ENCODE measurements at places on chromosomes 5 and 9.

DNA sequence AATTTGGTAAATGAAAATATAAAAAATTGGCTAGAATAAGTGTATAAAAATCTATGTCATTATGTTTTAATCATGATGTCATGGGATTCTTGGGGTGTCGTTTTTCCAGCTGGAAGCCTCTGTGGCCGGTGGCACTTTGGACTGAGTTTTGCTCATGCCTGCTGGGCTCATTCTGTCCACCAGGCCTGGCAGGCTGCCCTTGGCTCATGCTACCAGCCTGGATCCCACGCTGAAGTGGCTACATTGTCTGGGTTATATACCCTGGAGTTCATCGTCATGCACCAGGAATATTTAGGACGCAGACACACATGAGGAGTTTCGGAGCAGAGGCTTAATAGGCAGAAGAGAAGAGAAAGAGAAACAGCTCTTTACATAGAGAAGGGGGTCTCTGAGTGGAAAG lies 1913.7 kb upstream of the WWC1 start:
- DNase-seq: no peak

DNA sequence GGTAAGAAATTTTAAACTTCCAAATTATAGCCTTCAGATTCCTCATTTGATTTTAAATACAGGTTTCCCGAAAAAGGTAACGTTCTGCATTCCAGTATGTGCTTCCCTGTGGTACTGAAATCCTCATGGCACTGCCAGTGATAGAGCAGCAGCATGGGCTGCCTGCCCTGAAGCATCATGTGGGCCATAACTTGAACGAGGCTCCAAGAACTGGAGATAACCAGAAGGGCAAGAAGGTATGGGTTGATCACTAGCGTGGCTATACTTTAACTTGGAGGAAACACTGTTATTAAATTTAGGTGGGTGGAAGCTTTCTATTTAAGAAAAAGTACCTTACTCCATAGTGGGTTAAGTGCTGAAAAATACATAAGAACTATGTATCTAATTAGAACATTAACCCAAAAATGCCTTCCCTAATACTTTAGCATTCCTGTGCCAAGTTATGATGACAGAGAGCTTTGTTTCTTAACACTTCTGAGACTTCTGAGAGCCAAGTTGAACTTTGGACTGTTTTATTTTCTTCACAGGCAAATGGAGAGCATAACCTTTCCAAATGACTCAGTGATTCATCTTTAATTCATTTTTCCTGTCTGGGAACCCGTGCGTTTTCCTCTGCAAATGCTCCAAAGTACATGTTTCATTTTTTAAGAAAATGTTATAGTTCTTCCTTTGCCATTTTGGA lies 191.5 kb upstream of the GNA14 start:
- no peak for DNase-seq

- no peak for DNase-seq
Observed at GRCh38 chr5:95983080-95983479, 21.4 kb upstream of the ELL2 start.

DNA sequence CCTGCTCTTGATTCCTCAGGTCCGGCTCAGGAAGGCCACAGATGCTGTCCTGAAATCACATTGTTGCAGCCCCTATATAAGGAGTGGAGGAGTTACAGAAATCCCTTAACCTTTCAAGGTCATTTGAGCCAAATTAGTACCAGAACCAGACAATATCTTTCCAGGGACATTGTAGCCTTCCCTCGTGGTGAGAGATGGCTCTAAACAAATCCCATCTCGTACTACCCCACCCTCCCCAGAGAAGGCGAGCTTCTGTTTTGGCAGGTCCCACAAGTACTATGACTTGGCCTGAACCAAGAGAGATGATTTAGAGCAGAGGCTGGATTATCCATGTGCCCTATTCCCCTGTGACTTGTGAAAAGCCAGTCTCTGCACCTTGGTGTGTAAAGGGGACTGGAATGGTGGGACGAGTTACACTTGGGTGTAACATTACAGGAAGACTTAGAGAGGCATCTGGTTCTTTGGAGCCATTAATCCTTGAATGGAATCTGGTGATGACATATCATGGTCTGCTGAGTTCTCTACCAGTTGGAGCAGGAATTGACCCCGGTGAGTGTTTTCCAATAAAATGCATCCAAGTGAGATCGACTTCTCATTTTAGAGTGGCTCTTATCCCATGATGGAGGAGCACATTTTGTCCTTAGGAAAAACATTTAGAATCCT lies at the start of gene FAM240B:
FAM240B (minus strand) TSS at position 51 of the 663 bp plus-strand sequence. CDS start 16,134 bp downstream, outside the sequence.
- DNase-seq: no peak

DNA sequence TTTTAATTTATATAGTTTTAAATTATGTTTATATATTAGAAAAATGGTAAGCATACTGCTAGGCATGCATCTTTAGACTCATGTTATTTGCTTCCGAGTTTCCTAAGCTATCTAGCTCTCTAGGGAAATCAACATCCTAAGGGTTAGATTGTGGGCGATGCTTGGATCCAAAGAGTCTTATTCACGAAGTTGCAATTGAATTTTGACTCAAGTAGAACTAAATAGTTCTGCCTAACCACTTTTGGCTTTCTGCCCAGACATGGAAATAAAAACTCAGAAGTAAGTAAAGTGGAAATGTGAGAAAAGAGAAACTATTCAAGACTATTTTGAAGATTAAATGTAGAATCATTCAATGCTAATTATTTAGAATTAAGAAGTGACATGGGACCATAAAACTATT lies 440.4 kb downstream of the CDH18 start:
- no peak for DNase-seq

- no peak for DNase-seq
Observed at GRCh38 chr5:142871363-142872193, 101.4 kb downstream of the ARHGAP26 start.

DNA sequence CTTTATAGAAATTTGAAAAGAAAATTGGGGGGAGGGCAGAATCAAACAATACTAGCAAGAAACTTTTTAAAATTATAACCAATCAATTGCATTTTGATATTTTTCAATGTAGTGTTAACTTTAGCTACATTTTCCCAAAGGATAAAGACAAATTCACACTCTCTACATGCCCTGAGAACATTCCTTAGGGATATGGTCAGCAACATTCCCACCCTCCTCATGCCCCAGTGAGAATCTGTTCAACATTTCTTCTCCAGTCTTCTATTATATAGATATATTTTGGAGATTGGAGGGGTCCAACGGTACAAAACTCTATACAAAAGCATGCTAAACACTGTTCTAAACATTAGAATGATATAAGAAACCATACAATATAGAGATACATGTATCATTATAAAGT lies 11.6 kb upstream of the PRR16 start:
- DNase-seq: no peak

DNA sequence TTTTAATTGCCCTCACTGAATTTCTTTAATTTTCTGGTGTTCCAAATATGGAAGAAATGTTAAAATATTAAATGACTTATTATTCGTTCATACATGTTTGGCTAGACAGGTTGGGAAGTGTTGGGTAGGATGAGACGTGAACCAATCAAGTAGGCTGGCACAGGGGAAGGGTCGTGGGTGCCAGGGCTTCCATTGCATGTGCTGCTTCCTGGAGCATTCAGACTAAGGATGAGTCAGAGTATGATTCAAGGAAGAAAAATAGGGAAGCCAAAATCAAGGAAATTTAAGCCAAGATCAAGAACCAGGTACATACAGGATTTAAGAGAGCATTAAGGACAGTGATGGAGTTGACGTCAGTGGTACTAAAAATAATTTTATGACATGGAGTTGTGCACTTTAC lies 2068.0 kb downstream of the MAT2B start:
- no peak for DNase-seq

DNA sequence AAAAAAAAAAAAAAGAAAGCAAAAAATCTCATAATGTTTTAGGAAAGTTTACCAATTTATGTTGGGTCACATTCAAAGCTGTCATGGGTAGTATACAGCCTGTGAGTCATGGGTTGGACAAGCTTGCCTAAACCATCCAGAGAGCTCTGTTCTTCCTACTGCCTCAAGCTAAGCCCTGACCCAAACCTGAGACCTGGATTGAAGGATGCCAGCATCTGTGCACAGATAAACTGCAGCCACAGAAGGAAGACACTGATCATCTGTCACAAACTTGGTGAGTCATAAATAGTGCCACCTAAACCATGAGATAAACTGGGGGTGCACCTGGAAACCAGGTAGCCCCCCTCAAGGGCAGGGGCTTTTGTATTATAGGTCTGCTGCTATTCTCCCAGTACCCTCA lies 31.0 kb downstream of the CSF2 start:
- no peak for DNase-seq

DNA sequence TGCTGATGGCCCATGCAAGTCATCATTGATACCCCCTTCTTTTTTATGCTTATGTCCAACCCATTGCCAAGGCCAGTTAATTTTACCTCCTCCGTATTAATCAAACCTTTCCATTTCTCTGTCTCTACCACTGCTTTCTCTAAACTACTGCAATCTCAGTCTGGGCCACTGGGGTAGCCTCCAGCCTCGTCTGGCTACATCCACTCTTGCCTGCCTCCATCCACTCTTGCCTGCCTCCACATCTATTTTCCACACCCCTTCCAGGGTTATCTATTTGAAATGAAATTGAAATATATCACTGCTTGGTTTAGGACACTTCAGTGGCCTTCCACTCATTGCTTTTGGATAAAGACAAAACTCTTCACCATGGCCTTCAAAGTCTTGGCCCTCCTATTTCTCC lies 425.3 kb upstream of the CLINT1 start:
- no peak for DNase-seq

DNA sequence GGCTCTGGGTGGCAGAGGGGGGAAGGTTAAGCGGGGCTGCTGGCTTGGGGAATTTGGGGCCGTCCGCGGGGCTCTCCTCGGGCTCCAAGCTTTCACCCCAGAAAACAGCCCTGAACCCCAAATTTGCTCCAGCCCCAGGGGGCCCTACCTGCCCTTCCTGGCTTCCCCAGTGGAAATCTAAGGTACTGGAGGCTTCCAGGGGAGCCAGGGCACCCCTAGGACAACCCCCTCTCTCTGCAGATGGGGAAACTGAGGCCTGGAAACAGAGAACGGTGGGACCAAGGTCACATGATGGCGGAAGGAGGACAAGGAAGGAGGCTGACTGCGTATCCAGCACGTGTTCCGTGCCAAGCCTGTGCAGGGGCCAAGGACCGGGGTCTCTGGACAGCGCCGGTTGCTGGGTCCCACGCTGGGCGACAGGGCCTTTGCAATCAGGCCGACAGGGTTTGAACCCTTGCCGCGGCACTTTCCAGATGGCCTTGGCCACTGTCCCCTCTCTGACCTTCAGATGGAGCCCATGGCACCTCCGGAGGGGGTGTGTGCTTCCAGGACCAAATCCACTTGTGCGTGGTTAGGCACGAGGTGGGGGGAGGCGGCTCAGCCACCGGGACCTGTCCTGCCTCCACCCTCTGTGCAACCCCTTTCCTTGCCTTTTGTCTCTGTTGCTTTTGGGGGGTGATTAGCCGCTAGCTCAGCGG lies 183.1 kb downstream of the C9orf50 start:
- DNase-seq: no peak

DNA sequence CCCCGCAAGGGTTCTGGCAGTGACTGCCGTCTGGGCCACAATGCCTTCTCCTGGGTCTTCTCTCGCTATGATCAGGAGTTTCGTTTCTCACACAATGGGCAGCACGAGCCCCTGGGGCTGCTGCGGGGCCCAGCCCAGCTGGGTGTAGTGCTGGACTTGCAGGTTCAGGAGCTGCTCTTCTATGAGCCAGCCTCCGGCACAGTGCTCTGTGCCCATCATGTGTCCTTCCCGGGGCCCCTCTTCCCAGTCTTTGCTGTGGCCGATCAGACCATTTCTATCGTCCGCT lies 7.0 kb downstream of the HDHD3 start:
- no peak for DNase-seq

- DNase-seq: no peak
Observed at GRCh38 chr5:94711785-94712184, 93.3 kb downstream of the SLF1 start.

- no peak for DNase-seq
Observed at GRCh38 chr9:71483436-71483835, 284.9 kb downstream of the CEMIP2 start.

DNA sequence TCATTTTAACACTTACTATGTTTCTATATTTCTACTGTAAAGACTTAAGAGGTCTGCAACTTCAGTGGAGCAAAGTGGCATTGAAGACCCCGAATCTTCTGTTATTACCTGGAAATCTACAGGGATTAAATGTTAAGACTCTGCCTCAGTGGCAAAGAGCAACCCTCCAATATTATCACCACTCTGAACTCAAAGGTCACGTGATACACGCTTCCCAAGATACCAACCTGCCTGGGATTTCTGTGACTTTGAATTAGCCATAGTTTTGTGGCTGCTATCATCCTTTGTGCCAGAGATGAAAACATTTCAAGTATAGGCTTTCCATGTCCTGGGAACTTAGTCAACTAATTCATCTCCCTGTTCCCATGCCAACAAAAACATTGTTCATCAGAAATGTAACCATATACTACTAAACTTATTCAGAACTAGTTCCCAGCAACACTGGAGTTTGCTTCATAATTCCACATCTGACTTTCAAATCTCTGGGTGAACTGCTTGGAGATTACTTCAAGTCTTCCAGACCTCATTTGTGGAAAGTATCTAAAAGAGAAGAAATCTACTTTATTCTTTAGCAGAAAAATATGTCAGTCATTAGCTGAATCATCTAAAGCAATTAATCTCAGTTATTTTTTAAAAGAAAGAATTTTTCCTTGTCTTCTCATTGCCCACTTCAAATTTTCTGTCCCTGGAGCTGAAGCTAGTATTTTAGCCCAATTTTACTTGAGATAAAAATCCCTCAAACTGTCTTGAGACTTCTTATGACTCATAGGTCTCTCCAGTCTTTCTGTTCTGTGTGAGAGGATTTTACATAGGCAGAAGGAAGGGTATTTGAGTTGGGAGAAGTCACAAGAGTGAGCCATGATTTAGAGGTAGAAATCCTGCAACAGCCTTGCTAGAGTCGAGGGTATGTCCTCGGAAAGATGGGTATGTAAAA lies 83.0 kb downstream of the ZNF462 start:
- no peak for DNase-seq

- no peak for DNase-seq
Observed at GRCh38 chr9:136943291-136944211, 987 bp downstream of the FBXW5 start.

DNA sequence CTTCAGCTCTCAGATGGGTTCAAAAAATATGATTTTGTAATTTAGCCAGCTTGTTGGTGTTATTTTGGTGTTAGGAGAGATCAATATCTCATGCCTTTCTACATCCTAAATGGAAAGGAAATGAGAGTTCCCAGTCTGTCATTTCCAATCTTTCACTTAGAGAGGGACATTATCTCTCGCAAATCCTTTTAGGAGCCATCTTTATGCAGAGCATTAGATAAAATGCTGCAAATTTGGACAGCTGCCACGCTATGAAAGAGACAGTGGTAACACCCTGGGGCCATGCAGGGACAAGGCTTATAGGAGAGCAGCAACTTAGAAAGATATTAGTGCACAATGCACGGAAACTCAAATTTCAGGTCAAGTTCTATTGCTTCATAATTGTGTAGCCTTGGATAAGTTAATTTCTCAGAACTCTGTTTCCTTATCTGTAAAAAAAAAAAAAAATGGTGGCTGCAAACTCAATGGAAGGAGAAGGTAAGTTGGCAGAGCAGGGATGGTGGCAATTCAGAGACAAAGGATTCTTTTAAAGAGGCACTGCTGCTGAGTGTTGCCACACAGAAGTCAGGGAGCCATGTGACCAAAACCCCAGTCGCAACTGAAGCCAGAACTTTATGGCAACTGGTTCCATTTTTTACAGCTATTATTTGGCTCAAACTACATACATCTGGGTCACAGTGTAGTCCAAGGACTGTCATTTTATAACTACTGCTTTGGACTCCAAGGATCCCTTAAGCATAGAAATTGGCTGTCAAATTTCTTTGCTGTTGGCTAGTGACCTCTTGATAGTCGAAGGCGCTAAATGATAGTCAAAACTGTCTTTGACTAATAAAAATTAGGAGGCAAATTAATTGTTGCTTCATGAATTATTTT lies 210.2 kb downstream of the FRMD3 start:
- DNase-seq: no peak

Measured in T-helper 2 cell (primary cell).